ENCODE measurements at places on chromosomes 11 and 22.

- DNase-seq = no peak
These were observed 1.8 kb downstream of the TMEM86A start for GRCh38 chr11:18700375-18700774.

DNA sequence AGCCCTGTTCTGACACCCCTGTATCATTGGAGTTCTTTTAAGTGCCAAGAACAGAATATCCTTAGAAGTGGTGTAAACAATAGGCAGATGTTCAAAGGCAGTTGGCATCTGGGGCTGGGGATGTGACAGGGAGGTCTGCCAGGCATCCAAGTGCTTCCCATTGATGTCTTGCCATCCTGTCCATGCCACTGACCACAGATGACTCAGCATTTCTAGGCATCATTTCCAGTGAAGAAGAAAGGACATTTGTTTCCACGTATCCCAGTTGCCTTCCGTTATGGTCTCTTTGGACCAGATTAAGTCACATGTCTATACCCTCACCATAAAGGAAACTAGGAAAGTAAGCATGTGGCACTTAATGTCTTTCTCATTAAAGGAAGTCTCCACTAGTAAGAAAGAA is 76.7 kb upstream of the BARX2 start:
- no peak for DNase-seq

DNA sequence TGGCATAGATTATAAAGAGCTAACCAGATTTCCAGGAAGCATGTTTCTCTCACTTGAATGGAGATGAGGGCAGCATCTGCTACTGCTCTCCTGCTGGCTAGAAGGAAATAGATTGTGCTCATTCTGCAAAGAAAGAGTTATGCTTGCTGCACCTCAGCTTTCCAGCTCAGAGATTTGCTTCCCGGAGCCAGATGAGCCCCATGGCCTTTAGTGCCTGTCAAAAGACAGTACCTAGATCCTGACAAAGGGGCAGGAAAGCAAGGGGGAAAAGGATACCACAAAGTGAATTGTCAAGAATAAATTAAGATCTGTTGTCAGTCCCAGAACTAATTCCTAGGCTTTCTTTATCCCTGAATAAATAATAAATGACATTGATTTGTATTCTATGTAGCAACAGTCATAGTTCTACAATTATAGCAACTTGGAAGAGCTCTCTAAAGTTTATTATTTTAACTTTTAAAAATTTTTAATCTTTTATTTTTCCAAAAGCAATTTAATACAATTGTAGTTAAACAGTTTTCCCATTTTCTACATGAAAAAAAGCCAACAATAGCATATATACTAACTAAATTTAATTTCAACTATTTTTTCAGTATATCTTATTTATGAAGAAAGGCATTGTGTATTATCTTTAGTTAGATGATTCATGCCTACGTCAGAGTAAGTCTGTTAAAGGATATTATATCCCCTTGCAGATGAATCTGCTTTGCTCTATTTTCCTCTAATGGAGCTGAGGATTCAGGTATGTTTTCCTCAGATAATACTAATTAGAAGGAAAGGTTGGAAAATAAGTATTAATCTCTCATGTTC is 306.1 kb upstream of the DDI1 start:
- no peak for DNase-seq

GRCh38 chr11:93906486-93906885 is 56.1 kb upstream of the VSTM5 start:
- DNase-seq = no peak

Measured in inflammatory macrophage (primary cell).